ENCODE measurements at places on chromosomes 4 and X.

- no peak for DNase-seq
Observed at GRCh38 chrX:111309083-111309482, 38.8 kb upstream of the CAPN6 start.

DNA sequence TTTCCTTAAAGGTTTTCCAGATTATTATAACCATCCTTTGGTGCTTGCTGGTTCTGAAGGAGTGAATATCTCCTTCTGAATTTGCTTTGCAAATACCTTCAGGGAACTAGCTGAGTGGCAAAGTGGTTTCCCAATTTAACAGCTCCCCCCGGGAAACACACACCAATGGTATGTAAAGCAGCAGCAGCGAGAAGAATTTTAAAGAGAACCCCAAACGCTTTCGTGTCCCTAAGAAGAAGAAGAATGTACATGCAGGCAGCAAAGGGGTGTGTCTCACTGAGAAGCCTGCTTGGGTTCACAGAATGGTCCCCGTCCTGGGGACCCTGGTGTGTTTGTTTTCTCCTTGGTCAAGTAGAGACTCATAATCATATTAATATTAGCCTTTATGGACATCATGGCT lies 4.2 kb upstream of the AKAP17A start:
- no peak for DNase-seq

DNA sequence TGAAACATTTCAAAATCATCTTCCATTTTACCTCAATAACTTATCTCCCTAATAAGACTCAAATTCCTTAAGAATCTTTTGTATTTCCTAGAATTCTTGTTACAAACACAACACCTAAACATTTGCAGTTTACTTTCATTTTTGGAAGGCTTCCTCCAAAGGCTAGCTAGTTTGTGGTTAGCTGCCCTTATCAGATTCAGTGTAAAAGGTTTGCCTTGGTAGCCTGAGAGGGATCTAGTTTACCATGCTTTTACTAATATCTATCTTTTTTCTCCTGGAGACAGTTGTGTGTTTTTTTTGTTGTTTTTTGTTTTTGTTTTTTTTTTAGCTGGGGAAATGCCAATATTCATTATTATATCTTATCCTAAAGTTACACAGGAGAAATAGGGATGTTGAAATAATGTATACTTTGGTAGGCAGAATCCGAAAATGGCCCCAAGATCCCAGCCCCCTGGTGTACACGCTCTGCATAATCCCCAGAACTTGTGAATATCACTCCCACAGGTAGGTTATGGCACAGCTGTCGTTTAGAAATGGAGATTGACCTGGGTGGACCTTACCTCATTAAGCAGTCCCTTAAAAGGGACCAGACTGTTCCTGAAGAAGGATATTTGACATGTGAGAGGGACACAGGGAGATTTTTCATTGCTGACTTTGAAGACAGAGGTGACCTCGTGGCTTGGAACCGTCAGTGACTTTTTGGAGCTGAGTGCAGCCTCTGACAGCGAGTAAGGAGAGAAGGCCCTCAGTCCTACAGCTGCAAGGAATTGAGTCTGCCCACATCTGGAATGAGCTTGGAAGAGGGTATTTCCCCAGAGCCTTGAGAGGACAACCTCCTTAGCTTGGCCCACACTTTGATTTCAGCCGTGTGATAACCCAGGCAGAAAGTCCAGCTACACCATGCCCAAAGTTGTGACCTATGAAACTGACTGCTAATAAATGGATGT lies 33.4 kb downstream of the SEPTIN11 start:
- DNase-seq, result no peak

DNA sequence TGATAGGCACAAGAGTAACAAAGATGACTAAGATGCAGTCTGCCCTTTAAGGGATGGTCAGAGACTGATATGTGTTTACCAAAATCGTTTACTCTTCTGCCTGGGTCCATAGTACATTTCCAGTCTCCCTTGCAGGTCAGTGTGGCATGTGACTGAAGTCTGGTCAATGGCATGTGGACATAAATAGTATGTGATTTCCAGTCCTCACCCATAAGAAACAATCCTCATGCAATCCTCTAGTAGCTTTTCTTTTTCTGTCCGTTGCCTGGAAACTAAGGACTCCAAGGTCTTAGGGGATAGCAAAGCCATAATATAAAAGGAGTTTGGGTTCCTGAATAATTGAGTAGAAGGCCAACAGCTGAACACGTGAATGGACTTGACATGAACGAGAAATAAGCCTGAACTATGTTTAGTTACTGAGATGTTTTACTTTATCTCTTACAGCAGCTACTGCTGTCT lies 1.1 kb downstream of the SLC9B2 start:
- DNase-seq, result no peak

DNA sequence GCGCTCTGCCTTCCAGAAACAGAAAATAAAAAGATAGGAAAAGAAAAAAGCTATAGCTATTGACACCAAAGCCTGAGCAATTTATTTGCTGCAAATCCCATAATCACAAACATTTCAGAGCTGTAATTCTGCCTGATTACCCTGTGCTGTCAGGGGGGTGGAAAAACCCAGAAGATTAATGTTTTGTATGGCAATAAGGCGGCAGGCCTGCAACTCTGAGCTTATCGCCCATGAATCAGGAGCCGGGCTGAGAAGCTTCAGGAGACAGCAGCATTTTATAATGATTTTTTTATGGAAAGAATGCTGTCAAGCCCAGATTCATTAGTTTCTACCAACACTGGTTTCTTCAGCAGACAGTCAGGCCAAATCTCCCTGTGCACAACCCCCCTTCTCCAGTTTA lies 82.6 kb upstream of the TMEM164 start:
- DNase-seq, result no peak

DNA sequence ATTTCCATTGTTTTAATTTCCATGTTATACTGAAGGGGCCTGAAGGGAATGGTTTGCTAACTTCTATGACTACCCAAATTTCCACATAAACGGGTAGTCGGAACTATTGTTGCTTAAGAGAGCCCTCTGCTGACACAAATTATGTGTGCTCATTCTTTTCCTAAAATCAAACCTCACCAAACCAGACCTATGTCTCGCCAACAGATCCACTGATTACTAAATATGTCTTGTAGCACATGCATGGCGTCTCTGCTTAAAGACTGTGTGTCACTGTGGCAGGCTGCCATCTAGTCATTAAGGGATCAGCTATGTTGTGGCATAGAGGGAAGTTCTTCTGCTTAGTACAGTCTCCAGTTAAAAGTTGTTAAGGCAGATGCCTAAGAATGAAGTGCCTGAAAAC lies 25.1 kb downstream of the PIR start:
- no peak for DNase-seq

GRCh38 chrX:30898886-30899285 lies 9.8 kb upstream of the TAB3 start:
- DNase-seq, result no peak

DNA sequence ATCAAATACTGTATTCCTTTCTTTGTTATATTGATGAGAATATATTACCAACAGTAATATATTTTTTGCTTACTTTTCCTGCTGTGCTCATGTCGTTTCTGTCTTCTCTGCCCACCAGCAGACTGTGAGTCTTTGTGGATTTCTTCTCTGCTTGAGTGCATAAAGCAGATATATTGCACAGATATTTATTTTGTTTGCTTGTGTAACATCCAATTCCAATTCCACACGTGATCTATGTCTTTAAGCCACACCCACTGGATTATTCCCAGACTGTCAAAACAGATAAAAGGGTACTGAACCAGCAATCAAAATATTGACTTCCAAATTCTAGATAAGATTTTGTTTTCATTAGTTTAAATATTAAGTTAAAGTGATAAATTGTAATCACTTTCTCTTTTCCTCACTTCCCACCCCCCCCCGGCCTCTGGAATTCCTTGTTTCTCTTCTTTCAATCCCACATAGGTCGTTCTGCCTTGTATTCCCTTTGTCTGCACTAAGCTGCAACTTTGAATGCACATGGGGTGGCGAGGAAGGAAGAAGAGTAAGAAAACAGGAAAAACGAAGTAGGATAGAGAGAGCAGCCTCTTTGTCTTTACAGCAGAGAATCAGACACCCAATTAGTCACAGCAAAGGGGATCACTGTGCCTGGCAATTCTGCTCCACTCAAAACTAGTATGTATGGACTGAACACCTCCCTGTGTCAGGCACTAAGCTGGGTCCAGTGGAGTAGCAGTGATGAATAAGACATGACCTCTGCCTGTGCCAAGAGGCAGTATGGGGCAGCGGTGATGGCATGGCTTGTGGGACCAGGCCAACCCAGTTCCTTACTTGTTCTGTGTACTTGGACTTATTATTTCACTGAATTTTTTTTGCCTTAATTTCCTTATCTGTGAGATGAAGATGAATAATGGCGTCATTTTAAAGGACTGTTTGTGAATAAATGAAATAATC lies at the start of gene ADH1B:
Gene ADH1B (minus strand): TSS at position 161 of the 951 bp plus-strand sequence. CDS start 70 bp downstream, at position 91.
- no peak for DNase-seq

DNA sequence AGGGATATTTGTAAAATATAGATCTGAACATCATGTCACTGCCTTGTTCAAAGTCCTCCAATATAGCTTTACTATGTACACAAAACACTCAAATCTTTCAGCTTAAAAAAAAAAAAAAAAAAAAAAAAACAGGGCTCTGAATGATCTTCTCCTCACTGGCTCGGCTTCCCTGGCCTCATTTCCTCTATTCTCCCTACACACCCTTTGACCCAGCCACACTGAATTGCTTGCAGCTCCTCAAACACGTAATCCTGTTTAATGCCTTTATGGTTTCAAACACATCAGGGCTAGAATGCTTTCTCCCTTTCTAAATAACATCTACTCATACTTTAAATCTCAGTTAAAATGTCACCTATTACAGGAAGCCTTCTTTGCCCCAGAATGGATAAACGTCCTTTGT lies 60.8 kb downstream of the MTMR8 start:
- no peak for DNase-seq

- DNase-seq, result no peak
Observed at GRCh38 chrX:115448146-115448545, 112.8 kb upstream of the PLS3 start.

GRCh38 chr4:80931631-80932081 lies 98.9 kb upstream of the BMP3 start:
- no peak for DNase-seq

DNA sequence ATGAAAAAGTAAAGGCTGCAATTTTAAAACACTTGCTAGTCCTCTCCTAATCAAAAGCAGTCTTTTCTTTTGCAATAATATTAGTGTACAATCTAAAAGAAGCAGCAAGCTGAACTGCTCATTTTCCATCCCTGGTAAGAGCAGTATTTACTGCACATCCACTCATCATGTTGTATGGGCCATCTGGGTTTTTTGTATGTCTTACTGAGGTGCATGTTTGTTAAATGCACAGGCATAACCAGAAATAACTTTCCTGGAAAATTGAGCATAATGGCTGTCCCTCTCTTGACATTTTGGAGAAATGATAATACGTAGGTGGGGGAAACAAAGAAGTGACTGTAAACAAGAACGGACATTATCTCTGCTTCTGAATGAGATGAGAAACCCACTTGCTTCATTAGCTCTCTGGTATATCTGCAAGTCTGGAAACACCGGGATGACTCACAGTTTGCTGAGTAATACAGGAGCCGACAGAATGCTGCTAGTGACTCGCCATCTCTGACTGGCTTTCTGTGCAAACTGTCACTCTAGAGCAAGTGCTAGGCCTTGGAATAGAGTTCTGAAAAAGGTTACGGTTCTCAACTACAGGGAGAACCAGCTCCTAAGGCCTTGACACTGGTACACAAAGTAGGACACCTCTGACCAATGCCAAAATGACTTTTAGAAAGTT lies 85.7 kb upstream of the MTM1 start:
- peak; percentile 2 for DNase-seq

GRCh38 chr4:142155347-142155746 lies 519.0 kb downstream of the IL15 start:
- no peak for DNase-seq

DNA sequence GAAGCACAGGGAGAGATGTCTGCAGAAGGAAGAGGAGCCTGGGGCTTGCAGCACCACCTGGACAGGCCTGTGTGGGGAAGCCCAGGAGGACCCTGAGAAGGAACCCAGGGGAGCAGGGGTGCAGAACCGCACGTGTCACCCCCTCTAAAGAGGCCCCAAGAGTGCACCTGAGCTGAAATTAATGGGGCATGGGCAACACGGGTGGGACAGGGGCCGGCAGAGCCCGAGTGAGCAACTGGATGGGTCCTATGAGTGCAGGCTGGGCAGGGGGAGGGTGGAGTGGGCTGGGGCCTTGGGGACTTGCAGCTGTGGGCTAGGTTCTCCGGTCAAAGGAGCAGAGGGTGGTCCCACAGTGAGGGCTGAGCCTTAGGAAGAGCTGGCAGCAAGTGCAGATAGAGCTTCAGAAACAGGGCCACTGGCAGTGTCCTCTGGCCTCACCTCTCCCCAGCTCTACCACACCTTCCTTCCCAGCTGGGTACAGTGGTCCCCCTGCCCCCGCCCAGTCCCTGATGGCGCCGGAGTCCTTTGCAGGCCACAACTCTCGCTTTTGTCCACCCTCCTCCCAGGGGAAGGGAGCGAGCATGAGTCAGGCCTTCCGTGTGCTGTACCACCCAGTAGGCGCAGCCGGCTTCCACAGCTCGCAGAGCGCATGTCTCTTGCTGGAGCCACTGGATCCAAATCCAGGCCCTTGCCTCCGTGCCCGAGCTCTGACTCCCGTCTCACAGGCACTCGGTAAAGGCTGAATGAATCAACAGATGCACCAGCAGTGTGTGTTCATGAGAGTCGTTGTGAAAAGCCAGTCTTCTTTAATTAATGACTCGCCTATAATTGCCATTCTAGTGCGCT lies 131.6 kb downstream of the HMX1 start:
- DNase-seq, result no peak

GRCh38 chrX:120305531-120306141 lies 5.6 kb downstream of the TMEM255A start:
- no peak for DNase-seq

DNA sequence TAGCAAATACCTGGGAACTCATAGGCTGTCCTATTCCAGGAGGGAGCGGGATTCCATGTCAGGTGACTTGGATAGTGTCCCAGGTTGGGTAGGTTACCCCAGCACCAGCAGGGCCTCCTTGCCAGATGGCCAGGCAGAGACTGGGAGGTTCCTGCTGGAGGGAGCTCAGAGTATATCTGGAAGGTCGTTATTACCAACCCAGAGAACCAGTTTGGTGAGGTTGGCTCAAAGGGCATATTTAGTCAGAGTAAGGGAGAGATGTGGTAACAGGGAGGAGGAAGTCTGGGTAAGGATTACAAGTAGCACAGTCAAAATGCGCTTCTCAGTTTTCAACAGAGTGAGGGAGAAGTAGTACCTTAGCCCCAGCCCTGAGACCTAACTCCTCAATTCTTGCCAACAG lies 53.3 kb upstream of the LNX1 start:
- no peak for DNase-seq

GRCh38 chr4:83613994-83614393 lies 78.1 kb downstream of the GPAT3 start:
- no peak for DNase-seq

DNA sequence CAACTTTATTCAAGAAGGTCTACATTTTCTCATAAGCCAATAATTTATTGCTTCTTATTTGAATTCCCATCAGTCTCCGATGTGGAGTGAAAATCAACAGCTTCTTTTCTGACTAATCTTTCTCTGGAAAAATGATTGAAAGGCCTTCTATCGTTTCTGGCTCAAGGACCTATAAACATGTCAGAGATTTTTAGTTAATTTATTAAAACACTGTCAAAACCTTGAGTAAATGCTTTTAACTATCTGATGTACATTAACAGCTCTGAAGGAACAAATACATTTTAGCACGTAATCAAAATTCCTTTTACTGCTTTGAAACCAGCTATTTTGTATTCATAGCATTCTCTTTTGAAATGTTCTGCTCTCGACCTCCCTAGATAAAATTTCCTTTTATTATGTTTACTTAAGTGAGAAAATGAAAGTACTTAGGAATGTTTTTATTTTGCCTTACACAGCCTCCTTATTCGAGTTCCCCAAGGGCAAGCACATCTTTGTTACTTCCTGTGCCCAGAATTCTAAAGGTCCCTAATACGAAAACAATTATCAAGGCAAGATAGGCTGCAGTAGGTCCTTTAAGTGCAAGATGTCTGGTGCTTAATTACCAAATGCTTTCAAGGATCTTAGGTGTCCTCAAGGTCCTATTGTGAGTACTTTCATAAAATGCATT lies 3.1 kb upstream of the ZFX start:
- no peak for DNase-seq
